ENCODE measurements at places on chromosomes 4 and X.

DNA sequence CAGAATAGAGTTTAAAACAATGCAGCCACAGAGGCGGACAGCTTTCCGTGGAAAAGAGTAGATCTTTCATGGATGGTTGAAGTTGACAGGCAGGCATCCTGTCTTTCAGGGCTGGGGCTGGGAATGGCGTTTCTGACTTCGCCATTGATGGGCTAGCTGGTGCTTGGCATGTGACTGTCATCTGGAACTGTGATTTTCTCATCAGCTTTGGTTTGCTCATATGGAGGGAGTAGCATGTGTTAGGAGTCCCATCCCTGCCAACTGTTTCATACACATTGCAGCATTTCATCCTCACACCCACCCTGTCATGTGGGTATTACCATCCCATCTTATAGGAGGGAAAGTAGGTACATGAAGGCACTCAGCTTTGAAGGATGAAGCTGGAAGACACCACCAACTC, 49.2 kb upstream of the STX18 start:
- no peak for DNase-seq

DNA sequence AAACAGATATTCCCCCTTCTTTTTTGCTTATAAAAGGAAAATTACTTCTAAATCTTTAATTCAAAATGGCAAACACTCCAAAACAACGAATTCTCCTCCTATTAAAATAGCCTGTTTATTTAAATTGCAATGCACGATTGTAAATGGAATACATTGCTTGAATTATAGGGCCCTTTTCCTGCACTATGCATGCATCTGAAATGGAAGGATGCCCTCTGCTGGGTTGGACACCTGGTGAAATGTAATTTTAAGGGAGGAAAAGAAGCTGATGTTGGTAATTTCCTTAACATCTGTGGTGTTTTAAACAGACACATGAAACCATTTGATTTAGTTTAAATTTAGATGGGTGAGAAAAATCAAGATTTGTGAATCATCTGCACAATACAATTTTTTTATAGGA, 72.8 kb downstream of the GRXCR1 start:
- no peak for DNase-seq

DNA sequence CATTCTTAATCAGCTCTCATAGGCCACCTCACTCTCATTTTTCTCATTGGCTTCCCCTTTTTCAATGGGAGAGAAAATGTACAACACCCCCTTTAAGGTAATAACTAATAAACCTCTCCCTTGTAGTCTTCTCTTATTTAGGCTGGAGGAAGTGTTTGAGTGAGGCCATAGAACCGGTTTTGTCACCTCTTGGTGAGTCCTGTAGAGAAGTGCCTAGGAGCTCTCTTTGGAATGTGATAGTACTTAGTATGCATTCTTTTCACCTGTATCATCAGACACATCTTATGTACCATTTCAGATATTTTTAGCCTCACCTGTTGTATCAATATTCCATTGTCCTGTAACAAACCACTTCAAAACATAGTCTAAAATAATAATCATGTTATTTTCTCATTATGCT, 3.5 kb upstream of the TAB3 start:
- no peak for DNase-seq

GRCh38 chr4:797066-797465, 28.9 kb downstream of the CPLX1 start:
- no peak for DNase-seq

- DNase-seq = no peak
Observed at GRCh38 chrX:142249721-142250120, 44.6 kb upstream of the MAGEC2 start.

GRCh38 chrX:40167233-40167849, 69.6 kb upstream of the BCOR start:
- DNase-seq = no peak

- no peak for DNase-seq
Observed at GRCh38 chr4:147682755-147683154, 1.2 kb downstream of the PRMT9 start.

DNA sequence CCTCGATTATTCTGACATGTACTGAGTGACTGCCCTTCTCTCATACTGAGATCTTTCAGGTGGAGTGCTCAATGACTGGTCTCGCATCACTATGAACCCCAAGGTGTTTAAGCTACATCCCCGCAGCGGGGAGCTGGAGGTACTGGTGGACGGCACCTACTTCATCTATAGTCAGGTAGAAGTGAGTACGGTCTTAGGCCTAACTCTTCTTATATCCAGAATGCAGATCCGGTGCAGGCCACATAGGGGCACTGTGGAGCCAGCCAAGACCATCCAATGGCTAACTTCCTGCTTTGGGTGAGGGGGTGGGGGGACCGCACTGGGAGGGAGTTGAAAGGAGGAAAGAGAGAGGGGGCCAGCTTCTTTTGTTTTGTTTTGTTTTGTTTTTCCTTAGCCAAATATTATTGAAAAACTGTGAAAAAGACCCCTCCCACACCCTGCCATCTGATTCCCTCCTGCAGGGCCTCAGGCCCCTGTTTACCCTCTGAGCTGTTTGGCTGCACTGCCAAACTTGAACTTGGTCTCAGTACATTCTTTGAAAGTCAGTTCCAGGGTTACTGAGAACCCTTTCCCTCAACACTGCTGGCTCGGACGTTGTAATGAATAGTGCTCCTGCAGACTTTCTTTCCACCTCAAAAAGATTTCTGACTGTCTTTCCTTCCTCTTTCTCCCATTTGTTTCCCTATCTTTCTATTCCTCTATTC, 16.2 kb downstream of the AWAT2 start:
- peak; percentile 23 for DNase-seq

GRCh38 chr4:82968972-82969371, 41.7 kb downstream of the LIN54 start:
- no peak for DNase-seq

DNA sequence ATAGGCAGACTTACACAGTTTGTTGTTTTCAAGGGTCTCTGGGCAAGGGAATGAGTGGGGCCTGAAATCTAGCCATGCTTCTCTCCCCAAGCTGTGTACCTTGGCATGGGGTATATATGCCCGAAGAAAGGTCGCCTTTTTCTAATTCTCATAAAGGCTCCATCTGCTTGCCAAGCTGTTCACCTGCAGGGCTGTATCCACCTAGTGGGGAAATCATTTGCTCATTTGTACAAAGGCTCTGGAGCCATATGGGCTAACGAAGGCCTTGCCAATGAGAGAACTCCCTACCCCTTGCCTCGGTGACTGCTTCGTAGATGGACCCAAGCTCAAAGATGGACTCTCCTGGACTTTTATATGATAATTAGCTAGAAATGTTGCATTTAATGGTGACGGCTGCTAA, 1097.0 kb downstream of the PDHA2 start:
- DNase-seq = no peak

- DNase-seq = no peak
Observed at GRCh38 chr4:179110356-179110755, 1668.1 kb upstream of the AGA start.

DNA sequence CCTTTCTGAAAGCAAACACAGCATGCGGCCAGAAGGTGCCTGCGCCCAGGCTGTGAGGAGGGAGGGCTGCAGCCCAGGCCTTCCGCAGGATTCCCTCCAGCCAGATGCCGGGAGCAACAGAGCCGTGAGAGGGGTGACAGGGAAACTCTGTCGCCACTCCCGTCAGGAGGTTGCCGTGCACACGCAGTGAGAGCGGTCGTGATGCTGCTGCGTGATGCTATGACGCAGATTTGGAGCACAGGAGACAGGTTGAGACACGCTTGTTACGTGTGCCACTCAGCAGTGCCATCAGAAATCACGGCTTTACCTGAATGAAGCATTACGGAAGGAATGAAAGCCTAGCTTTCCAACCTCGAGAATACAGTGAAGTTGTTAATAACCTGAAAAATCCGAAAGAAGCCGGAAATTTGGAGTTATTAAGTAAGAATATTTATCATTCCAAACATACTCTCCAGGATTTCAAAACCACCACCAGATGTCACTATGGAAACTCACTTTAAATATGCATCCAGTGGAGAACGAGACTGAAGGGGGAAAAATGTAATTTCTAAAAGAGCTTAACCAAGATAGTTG, 54.4 kb downstream of the FAT1 start:
- no peak for DNase-seq

GRCh38 chrX:45261471-45261870, 60.8 kb upstream of the DIPK2B start:
- no peak for DNase-seq

- no peak for DNase-seq
Observed at GRCh38 chrX:63354484-63354883, 3.4 kb upstream of the SPIN4 start.

DNA sequence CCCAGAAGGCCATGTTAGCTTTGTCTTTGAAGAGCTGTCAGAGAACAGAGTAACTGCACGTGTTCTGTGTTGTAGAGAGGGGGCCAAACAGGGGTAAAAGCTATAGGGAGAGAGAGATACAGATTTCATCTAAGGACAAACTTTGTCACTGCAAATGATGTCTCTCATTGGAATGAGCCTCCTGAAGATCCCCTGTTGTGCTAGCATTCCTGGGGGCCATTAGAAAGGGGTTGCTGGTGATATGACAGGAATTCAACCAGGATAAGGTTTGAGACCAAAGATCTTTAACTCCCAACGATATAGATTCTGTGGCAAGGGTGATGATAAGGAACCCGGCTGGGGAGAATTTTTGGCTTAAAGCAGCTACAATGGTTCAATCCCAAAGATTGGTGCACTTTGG, 16.8 kb downstream of the MID1 start:
- DNase-seq = no peak

- DNase-seq = peak; percentile 1
Observed at GRCh38 chr4:86496094-86497080, 97.7 kb upstream of the PTPN13 start.

DNA sequence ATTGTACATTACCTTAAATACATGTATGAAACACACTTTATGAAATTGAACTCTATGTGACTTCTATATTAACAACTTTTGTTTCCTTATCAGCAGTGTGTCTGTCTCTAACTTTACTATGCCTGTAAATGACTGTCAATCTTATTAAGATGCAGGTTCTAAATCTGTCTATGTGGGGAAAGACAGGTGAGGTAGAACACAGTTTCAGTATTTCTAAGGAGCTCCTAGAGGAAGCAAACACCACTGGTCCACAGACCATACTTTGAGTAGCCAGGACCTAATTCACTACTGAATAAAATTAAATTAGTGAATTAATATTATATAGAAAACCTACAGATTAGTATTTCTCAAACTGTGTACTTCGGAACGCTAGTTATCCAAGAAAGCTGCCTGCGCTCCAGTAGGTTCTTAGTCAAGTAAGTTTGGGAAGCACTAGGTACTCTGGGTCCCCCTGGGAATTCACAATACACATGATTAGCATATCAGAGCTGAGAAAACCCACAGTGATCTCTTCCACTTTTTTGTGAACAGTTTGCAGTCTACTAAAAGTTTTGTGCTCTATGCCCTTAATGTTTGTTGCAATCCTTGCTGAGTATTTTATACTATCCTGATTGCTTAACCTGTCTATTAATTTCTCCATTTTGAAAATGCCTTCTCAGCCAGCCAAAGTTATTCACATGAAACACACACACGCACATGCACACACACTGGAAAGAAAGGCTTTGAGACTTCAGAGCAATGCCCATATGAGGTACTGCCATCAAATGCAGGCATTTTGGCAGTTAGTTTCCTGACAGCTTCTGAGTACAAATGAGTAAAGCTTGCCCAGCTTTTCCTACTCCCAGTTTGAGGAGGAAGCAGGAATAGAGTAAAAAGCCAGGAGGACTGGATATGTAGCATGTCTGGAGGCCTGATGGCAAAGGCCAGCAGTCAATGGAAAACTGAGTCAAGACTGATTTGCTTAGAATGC, 133.6 kb upstream of the CPEB2 start:
- DNase-seq = no peak

- no peak for DNase-seq
Observed at GRCh38 chrX:154072192-154072591, 25.3 kb downstream of the MECP2 start.

GRCh38 chrX:141969706-141970105, 66.0 kb downstream of the MAGEC1 start:
- DNase-seq = no peak

DNA sequence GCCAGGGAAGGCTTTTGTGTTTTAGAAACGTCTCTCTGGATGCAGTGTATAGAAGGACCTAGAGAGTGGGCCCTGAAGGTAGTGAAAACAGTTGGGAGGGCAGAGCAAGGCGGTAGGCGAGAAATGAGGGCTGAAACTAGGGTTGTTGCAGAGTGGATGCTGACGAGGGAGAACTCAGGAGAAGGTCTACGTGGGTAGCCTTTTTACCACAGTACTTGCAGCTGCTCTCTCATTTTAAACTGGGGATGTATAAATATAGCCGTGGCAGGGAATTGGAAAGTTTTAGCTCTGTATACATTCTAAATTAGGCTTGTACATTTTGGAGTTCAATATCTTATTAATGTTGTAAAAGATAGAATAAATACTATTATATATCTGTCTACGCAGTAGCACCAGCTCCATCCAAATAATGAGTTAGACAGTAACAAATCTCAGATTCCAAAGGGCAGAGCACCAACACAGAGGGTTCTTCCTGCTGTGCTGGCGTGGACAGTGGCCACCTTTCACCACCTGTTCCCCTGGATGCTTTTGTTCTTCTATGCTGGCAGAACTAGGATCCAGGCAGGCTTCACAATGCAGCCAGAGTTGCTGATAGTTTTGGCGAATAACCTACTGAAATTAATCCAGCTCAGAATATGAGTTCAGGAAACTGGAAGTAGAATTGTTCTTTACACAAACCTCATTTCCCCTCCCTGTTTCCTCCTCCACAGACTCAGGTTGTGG, 31.7 kb downstream of the CCNG2 start:
- no peak for DNase-seq

- DNase-seq = no peak
Observed at GRCh38 chr4:181701894-181702293, 541.3 kb upstream of the TENM3 start.

- DNase-seq = no peak
Observed at GRCh38 chr4:167052631-167053091, 181.6 kb downstream of the SPOCK3 start.

DNA sequence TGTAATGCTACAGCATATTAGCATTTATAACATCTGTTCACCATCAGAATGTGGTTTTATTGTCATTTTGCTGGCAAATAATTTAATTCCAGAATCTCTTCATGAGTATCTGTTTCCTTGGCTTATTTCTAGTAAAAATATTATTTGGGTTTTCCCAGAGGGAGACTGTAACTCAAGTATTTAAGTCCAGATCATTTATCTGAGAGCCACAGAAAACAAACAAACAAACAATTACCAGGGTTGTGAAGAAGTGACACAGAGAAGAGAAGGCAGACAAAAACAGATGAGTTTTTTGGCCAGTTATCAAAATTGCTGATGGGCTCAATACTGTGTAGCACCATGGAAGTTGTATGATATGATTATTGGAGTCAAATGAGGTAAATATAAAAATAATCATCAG, 515.1 kb downstream of the TECRL start:
- DNase-seq = no peak

GRCh38 chr4:188680004-188680666, 540.9 kb downstream of the TRIML1 start:
- no peak for DNase-seq

GRCh38 chr4:96326846-96327245, 487.0 kb downstream of the PDHA2 start:
- no peak for DNase-seq

DNA sequence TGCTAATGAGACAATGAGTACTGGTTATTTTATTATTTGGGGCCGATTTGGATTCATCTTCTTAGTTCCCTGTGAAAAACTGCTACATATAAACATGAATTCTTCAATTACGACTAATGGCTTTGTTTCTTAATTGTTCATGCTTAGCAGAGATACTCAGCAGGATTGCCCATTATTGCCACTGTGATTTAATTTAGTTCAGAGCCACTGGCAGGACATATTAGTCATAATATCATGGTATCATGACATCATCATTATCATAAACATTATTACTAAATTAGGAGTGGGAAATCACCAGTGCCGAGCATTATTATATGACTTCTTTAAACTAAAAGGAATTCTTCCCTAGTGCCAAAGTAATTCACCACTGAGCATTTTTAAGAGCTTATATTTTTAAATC, 201.4 kb downstream of the SPOCK3 start:
- no peak for DNase-seq
